Activated CD4-positive, alpha-beta T cell treated with anti-CD3 and anti-CD28 coated beads, Interleukin-2, Interleukin-4, amounts not matched to agents 100 ng/mL and 50 ng/mL, durations not matched to agents 16 hours and 8 hours (primary cell): ENCODE measurements at places on chromosomes 3 and 15.

- no peak for DNase-seq
These were observed 57.4 kb upstream of the PHLDB2 start for GRCh38 chr3:111801693-111802092.

GRCh38 chr3:43286841-43287499 is 630 bp downstream of the SNRK start:
- no peak for DNase-seq

GRCh38 chr15:68326711-68327354 is 49.3 kb downstream of the FEM1B start:
- DNase-seq, result no peak

DNA sequence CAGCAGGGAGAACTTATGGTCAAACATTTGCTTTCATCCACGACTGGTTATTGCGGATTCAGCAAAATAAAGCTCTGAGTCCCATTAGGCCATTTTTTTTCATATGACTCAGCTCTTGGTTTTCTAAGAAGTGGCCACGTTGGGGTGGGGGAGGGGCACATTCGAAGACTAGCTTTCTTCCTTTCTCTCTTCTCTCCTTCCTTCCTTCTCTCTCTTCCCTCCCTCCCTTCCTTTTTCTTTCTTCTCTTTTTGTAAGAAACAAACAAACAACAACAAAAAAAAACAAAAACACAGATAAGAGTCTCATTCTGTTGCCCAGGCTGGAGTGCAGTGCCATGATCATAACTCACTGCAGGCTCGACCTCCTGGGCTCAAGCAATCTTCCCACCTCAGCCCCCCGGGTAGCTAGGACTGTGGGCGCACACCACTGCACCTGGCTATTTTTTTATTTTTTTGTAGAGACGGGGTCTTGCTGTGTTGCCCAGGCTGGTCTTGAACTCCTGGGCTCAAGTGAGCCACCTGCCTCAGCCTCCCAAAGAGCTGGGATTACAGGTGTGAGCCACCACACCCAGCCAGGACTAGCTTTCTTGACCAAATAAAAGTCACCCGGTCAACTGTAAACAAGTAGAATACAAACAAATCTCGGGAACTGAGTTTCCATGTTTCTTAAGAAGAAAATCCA is 41.6 kb downstream of the ABCC5 start:
- no peak for DNase-seq

GRCh38 chr3:128855569-128855968 is 23.9 kb upstream of the ACAD9 start:
- DNase-seq, result no peak

DNA sequence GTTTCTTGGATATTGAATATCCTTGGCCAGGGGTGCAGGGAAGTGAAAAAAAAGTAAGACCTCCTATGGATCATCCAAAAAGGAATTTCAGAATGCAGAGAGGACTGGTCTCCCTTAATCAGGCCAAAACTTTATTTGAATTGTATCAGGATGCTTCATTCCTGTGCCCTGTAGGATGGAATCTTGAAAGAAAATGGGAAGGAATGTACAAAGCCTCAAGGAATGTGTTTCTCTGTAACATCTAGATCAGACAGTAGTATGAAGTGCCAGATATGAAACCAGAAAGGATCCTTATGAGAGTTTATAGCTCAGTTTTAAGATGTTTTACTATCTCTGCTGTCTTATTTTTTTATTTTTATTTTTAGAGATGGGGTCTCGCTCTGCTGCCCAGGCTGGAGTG is 6.5 kb upstream of the GSK3B start:
- no peak for DNase-seq

DNA sequence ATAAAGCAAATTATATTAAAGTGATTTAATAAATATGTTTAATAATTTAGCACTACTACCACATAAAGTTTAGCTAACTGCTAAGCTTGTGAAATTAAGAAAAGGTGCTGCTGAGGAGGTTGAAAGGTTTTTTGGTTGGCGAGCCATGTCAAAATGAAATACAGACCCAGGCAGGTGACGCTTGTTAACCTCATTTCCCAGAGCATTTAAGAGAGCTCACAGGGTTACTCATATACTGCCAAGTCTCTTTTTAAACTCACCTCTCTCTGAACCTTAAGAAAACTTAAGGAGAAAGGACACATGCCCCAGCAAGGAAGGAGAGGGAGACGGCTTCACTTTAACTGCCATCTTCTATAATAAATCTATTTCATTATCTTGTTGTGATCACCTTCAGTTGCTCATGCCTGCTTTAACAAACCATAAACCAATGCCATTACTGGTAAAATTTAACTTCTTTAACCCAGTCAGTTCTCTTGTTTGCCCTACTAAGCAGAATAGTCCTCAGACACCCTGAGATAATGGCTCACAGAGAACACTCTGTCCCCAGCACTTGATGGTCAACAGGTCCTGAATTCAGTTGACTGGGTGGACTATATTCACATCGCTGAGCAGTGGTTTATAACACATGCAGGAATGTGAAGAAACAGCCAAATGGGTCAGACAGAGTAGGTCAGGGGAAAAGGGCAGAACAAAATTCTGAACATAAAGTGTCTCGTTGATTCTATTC is 540.1 kb downstream of the UNC13C start:
- no peak for DNase-seq

DNA sequence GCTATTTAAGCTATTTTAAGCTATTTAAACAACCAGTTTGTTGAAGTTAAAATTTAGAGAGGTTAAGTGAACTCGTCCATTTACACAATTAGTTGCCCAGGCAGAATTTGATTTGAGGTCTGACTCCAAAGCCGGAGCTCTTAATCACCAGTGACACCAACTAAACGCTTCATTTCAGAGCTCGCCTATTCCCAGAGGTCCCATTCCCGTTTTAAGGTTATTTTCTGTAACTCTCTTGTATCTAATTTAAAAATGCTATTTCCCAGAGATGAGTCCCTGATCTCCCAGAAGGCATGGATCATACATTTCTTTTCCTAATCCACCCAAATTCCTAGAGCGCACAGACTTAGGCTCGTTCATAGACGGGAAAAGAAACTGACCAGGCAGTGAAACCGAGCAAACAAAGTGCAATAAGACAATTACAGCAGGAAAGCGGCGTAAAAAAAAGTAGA is 904 bp upstream of the MCTP2 start:
- no peak for DNase-seq

GRCh38 chr3:131550562-131551465 is 48.0 kb upstream of the MRPL3 start:
- DNase-seq, result no peak

GRCh38 chr3:42036483-42036823 is 54.7 kb upstream of the TRAK1 start:
- DNase-seq, result no peak

DNA sequence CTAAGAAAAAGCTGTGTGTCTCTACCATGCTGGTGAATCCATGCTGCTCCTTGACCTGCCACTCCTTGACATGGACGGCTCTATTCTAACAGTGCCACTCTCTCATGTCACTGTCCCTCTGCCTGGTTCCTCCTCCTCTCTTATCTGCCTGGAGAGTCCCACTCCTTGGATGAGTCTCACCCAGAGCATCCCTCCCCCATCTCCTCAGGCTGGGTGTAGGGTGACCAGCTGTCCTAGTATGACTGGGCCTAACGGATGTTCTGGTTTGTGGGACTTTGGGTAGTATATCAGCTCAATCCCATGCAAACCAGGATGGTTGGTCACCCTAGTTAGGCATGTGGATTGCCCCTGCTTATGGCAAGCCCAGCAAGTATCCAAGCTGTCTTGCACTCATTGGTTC is 54.3 kb downstream of the LIPC start:
- peak; percentile 5 for DNase-seq

DNA sequence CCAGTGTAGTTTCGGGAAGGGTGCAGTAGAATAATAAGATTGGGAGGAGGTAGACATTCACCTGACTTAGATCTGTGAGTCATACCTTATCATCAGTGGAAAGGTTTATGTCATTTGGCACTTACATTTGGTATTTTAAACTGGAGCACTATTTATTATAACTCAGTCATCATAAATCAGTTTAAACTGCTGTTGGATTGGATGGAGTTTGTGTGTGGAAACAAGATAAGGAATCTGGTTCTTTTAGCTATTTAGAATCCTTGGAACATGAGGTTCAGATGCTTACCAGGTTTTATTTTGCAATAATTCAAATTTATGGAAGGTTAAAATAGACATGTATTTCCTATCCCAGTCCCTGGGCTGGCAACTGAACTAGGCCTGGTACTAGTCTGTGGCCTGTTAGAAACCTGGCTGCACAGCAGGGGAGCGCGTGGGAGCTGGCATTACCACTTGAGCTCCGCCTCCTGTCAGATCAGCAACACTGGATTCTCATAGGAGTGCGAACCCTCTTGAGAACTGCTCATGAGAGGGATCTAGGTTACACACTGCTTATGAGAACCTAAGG is 34.5 kb downstream of the ZFAND6 start:
- no peak for DNase-seq

GRCh38 chr3:175726228-175726627 is 867.1 kb downstream of the NAALADL2 start:
- DNase-seq, result no peak

DNA sequence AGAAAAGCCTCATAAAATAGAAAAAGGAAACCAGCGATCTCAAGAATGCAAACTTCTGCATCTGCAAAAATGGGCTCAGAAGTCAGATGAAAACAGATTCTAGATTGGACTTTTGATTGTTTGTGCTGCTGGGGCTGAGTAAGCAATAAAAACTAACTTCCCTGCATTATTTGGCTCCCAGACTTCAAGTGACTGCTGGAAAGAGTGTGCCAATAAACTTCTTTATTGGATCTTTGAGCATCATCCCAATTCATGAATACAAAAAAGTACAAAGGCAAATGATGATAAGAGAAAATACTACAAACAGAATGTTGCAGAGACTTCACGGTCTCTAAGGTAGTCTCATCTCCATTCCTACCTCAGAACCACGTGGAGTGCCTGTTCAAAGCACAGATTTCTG is 97.9 kb downstream of the FGF12 start:
- DNase-seq, result no peak

- no peak for DNase-seq
These were observed 136.6 kb downstream of the TMCC1 start for GRCh38 chr3:129756871-129757270.

- DNase-seq, result no peak
These were observed 39.7 kb upstream of the VEPH1 start for GRCh38 chr3:157542711-157543500.

GRCh38 chr15:35562641-35563040 is 16.7 kb upstream of the DPH6 start:
- DNase-seq, result no peak

DNA sequence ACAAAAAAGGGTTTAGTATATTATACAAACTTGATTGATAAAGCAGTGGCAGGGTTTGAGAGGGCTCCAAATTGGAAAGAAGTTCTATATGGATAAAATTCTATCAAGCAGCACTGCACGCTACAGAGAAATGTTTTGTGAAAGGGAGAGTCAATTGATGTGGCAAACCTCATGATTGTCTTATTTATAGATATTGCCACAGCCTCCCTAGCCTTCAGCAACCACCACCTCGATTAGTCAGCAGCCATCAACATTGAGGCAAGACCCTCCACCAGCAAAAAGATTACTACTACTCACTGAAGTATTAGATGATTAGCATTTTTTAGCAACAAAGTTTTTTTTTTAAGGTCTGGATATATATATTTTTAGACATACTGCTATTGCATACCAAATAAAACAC is 296.7 kb downstream of the CHST2 start:
- DNase-seq, result no peak

DNA sequence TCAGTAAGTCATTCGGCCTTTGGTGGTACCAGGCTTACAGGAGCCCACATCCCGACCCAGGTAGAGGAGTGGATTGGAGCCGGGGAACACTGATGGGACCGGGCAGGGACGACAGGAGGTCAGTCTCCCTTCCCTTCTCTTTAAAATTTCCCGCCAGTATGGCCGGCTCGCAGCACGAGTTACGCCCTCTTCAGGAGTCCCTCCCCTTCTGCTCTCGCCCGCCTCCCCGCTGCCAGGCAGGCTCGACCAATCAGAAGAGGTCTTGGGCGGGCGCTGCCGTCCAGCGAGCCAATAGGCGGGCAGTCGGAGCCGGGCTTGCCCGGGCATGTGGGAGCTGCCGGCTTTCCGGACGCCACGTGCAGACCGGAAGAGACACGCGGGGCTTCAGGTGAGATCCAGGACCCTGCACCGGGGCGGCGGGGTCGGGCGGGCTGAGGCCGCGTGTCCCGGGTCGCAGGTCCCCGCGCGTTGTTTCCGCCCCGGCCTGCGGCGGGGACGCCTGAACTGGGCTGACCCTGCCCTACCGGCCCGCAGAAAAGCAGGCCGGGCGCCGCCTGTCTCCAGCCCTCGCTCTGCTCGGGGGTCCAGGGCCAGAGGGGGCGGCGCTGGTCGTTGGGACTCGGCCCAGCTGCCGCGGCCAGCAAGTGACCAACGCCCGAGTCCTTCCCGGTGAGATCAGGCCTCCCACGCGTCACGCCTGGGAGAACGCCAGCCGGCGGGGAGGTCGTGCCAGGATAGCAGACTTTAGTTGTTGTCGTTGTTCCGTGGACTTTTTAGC is at the start of gene AEN:
AEN (plus strand) TSS at position 346 of the 778 bp plus-strand sequence. CDS start 4,870 bp downstream, outside the sequence.
- DNase-seq, result peak; percentile 97
